ENCODE measurements at places on chromosomes 4 and X.

GRCh38 chr4:26719954-26720552 lies 136.2 kb downstream of the TBC1D19 start:
- no peak for DNase-seq

GRCh38 chrX:153944140-153944799 lies at the start of gene RENBP:
RENBP (minus strand) TSS chrX:153944643; CDS start chrX:153944610, 33 bp downstream.
- no peak for DNase-seq

DNA sequence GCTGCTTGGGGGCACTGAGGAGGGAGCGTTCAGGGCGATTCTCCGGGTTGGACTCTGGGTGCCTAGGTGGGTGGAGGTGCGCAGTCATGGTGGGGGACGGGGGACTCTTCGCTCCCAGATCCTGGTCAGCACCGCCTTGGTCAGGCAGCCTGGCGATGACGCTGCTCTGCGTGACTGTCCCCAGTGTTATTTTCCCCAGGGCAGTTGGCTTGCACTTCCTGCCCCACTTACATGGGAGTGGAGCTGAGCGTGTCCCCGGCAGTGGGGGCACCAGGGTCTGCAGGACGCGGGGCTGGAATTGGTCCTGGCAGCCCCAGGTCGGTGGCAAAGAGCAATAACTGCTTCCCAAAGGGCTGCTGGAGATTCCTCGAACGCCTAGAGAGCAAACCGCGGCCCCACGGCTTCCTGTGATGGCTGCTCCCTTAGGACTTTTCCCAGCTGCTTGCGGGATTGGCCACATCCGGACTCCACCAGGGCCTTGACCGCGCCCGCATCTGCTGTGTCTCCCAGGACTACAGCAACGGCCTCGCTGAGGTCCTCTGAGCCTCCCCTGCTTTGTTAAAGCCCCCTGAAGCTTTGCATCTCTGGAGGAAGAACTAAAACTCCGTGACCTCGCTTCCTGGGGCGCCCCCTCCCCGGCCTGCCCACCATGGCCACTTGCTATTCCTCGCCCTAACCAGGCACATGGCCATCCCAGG lies 35.3 kb upstream of the GPR78 start:
- DNase-seq = no peak

DNA sequence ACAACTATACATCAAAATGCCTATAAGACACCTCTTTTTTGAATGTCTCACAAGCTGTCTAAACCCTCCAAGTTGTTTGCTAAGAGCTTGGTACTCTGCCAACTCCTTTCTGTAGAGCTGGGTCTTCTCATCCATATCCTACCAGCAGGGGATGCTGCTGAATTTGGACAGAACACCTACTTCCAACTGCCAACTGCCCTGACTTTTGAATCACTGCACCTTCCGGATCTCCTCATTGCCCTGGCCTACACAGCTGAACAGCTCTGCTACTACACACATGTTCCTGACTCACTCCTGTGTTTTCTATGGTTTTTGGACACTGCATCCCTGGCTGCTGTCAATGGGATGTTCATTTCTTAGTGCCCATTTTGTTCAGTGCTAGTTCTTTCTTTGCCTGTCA lies 18.7 kb downstream of the FAM184B start:
- DNase-seq = no peak

GRCh38 chr4:86496094-86497080 lies 97.7 kb upstream of the PTPN13 start:
- peak; percentile 6 for DNase-seq

GRCh38 chr4:186201535-186202230 lies 10.3 kb downstream of the CYP4V2 start:
- peak; percentile 51 for DNase-seq

DNA sequence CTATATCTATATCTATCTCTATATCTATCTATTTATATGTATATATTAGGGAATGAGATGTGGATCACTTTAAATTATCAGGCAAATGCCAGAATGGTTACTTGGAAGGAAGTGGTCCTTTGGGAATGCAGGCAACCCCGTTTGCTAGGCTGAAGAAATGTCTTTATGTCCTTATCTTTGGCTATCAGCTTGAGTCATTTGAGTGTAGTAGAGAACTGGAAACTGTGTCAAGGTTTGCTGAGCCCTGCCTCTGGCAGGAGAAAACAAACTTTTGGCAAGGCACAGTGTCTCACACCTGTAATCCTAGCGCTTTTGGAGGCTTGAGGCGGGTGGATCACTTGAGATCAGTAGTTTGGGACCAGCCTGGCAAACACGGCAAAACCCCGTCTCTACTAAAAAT lies 167.3 kb downstream of the ACTRT1 start:
- no peak for DNase-seq

GRCh38 chr4:113069212-113069892 lies 19.9 kb downstream of the ANK2 start:
- DNase-seq = no peak

DNA sequence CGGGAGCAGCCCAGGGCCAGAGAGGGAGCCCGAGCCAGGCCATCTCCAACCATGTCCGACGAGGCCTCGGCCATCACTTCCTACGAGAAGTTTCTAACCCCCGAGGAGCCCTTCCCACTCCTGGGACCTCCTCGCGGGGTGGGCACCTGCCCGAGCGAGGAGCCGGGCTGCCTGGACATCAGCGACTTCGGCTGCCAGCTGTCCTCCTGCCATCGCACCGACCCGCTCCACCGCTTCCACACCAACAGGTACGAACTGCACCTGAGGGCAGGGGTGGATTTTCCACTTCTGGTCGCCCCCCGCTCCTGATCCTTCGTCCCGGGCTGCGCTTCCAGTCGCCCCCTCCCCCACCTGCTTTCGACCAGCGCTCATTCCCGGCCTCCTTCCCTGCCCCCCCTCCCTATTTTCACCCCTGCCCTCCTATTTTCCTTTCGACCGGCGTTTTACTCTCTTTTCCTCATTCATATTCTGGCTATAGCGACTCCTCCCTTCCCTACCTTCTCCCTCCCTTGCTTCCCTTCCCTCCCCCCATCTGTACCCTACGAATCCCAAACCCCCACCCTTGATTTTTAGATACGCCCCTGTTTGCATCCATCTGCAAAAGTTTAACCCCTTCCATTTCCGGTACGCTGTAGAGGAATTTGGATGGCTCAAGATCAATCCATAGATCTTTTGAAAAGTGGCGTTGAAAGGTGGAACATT lies 633 bp downstream of the FAM199X start:
- no peak for DNase-seq

DNA sequence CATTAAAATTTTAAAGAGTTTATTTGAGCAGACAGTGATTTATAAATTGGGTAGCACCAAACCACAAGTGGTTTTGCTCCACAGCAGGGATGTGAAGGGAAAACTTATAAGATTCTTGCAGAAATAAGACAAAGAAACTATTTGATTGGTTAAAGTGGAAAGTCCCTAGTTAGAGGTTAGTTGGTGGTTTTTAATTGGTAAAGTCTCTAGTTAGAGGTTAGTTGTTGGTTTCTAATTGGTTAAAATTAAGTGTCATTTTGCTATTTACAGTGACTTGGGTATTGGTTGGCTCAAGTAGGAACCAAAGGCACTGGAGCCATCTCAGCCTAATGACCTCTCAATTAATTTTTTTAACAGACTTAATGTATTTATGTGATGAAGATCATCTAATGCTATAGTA lies 23.0 kb downstream of the ATG4A start:
- no peak for DNase-seq

- no peak for DNase-seq
Measured at GRCh38 chr4:866761-867390, 40.9 kb upstream of the CPLX1 start.

GRCh38 chr4:122836941-122837340 lies 10.3 kb downstream of the FGF2 start:
- no peak for DNase-seq

- no peak for DNase-seq
Measured at GRCh38 chr4:159141193-159141592, 38.3 kb downstream of the RAPGEF2 start.

GRCh38 chr4:130186931-130187330 lies 1091.0 kb downstream of the C4orf33 start:
- DNase-seq = no peak

- DNase-seq = no peak
Measured at GRCh38 chrX:77275392-77275791, 171.8 kb upstream of the FGF16 start.

DNA sequence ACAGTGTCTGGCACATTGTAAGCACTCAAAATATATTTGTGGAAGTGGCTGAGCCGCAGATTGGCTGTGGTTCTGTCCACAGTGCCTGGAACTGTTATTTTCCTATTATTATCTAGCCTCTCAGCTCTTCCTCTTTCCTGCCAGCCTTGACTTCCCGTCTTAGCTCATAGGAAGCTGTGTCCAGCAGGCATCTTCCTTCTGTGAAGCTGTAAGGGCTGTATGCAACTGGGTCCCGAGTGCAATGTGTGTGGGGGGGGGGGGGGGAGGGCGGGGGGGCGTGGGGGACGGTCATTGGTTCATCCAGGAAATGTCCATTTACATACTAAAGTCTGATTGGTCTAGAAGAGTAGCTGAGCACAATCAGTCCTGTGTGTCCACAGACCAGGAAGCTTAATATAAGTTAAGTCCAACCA lies 210.7 kb downstream of the PDGFRA start:
- DNase-seq = no peak

DNA sequence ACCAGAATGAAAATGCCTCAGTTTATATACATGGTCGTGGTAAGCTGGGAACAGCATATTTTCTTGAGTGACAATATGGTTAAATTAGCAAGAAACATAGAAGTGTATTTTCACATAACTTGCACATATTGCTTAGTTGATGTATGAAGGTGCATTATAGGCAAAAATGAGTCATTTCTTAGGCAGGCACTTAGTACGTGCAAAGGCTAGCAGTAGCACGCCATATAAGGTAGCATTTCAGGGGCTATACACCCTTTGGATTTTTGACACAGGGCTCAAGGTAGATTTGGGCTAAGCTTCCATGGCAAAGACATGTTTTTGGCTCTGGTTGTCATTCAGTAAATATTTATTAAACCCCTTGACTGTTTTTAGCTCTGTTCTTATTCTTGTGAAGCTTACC lies 33.1 kb downstream of the PCDH7 start:
- DNase-seq = no peak

GRCh38 chr4:119081943-119082342 lies 53.7 kb upstream of the MYOZ2 start:
- DNase-seq = no peak

DNA sequence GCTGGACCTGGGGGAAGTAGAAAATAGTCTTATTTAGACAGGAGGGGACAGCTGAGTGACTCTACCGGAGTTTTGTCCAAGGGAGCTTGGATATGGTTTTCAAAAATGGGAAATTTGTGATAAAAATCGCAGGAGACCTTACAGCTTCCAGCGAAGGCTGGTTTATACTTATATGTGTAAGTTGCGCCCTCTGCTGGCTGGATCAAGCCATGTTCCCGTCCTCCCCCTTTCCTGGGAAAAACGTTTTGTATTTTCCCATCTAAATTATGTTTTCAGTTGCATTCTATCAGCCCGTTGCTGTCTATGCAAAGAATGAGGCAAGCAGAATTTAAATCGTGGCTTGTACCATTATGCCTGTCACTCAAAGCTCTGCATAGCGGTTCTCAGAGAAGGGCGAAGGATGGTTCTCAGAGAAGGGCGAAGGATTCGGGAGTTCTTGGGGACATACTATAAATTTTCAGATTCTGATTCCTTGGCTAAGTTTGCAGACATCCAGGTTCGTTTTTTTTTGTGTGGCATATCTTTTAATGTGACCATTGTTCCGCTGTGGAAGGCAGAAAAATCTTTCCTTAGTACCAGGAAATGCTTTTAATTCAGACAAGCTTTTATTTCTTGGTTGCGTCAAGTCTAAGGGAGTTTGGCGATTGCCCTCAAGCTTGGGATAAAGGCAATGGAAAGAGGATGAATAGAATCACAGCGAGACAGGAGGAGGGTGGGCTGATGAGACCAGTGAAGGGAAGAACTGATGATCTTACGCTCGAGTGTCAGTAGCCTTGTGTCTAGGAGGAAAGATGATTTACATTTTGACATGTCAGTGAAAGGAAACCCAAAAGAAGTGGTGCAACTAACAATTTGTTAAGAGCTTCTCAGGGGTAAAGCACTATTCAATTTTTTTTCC lies 128.5 kb upstream of the ARX start:
- DNase-seq = peak; percentile 11

DNA sequence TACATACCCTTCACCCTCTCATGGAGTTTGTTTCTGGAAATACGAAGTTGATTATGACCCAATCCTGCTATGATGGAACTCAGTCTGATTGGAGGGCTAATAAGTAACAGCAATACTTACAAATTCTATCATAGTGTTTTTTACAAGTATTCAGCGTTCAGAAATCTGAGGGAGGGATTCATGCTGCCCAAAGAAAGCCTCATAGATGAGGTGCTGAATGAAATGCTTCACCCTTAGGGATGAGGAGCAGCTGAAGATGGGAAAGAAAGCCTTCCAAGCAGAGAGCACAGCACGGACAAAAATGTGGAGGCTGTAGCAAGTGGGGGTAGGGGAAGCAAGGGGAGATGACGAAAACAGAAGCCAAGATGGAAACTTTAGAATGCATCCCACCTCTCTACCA lies 27.9 kb upstream of the TBC1D1 start:
- no peak for DNase-seq

GRCh38 chr4:118139241-118139640 lies 105.0 kb downstream of the NDST3 start:
- DNase-seq = no peak

GRCh38 chrX:67613366-67613765 lies 69.5 kb downstream of the AR start:
- no peak for DNase-seq

DNA sequence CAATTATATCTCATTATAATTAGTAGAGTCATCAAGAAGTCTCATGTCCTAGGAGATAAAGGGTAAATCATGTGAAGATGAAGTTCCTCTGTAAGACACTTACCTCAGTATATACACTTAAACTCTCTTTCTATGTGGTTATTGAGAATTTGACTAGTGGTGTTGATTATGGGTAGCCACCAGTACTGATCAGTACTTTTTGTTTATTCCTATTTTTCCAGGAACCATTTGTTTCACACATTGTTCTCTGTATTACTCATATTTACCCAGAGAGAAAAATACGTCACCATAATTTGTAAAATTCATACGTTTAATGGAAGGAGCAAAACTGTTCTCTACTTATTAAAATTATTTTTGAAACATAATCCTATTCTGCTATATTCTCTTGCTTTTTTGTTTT lies 55.8 kb upstream of the PRDM8 start:
- DNase-seq = no peak

- peak; percentile 1 for DNase-seq
Measured at GRCh38 chrX:39969099-39969818, 128.5 kb downstream of the BCOR start.

- DNase-seq = no peak
Measured at GRCh38 chrX:129360175-129360574, 163.1 kb downstream of the SMARCA1 start.

DNA sequence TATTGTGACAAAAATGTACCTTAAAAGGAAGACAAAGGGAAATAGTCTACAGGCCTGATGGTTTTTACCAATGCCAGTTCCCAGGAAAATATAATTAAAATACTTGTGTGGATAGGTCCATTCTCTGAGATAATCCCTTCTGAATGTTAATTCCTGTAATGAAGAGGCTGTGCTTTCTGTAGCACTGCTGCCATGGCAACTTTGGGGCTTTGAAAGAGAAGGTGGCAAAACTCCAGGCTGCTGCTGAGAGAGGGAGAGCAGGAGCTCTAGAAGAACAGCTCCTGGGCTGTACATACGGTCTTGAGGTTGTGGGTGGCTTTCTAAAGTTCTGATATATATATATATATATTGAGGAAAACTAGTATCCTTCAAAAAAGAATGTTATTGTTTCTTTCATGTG lies 125.4 kb downstream of the PDLIM5 start:
- no peak for DNase-seq

- DNase-seq = peak; percentile 16
Measured at GRCh38 chr4:153221783-153222706, 17.8 kb downstream of the TRIM2 start.

All from activated CD4-positive, alpha-beta T cell treated with anti-CD3 and anti-CD28 coated beads, Interleukin-2, amount 50 U/mL, for 4 hours (primary cell).